ENCODE measurements at places on chromosomes 5 and 9. TPM values are rescaled to one million over a fixed set of nuclear protein-coding genes. Genes with fewer than 3 reads are reported as not detected.

Gene FCN1
- polyA plus RNA-seq: not detected

Gene LAMC3
- not detected for polyA plus RNA-seq

Gene AGTPBP1
- polyA plus RNA-seq: 2.6 TPM

Gene SLC31A2
- polyA plus RNA-seq: 5.1 TPM

Gene SPACA9
- 4.9 TPM for polyA plus RNA-seq

Gene ROPN1L
- 0.50 TPM for polyA plus RNA-seq

Gene SMAD5
- 37.4 TPM for polyA plus RNA-seq

Gene PCDHB9
- polyA plus RNA-seq: 0.10 TPM

Gene STK10
- 18.5 TPM for polyA plus RNA-seq

Gene ODF2
- polyA plus RNA-seq: 34.9 TPM

Gene SKP2
- polyA plus RNA-seq: 19.9 TPM

Gene PTGER4
- 10.1 TPM for polyA plus RNA-seq

Gene PRR16
- polyA plus RNA-seq: 52.9 TPM

Gene BNC2
- polyA plus RNA-seq: 15.5 TPM

Measured in IMR-90 (cell line).